SJCRH30 (cell line): ENCODE measurements at places on chromosomes 3 and 15.

- no peak for DNase-seq
Measured at GRCh38 chr3:23913873-23914743, 2.7 kb downstream of the NKIRAS1 start.

- DNase-seq, result no peak
Measured at GRCh38 chr15:90883976-90884718, at the start of gene FES. FES (plus strand) TSS chr15:90884504; CDS start chr15:90885046, 542 bp downstream.

GRCh38 chr3:150605998-150606641, 3.0 kb downstream of the SELENOT start:
- DNase-seq, result no peak

GRCh38 chr3:30615615-30616346, 9.4 kb downstream of the TGFBR2 start:
- no peak for DNase-seq

DNA sequence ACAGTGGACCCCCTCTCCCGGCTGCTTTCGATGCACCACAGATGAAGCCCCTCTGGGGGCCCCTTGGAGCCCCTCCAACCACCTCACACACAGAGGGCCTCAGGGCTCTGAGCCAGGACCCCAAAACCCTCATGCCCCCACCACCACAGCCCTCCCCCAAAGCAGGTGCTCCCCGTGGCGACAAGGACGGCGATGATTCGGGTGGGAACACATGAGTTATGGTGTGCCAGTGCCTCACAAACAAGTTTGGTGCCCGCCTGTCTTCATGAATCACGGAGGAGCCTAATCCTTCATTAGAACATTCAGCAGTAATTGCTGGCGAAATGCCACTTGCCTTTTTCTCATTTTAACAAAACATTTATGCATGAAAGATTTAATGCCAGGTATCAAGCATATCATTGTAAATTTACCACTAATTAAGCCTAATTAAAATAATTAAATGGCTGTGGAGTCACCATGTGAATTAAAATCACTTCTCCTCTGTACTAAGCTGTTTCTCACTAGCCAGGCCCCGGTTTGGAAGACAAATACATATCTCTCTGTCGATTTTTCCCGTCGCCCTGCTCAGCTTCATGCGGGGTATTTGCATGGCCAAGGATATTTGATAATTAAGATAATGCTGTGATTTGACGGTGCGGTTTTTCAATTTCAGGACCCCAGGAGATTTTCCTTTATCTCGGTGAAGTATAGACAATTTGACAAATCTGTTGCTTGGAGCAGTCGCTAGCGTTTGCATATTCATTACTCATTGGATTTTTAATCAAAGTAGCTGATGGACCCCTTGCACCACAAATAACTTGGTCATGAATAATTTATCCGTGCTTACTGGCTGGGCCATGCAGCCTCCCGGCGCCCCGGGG, 157.0 kb downstream of the TLE3 start:
- no peak for DNase-seq

- DNase-seq, result no peak
Measured at GRCh38 chr15:67341539-67341938, 87.0 kb downstream of the IQCH start.

DNA sequence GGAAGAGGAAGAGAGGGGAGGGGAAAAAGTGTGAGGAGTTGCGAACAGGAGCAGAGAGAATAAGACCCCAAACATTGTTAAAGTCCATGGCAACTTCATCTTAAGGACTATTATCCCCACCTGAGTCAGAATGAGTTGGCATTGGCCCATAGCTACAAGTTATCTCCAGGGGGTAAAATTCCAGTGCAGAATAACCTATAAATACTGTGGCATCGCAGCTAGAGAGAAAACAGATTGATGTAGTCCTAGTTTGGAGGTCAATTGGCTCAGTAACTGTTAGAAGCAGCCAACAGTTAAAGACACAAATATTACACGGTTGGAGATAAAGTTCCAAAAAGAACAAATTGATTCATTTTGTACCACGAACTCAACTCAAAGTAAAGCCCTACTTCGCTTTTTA, 313.9 kb upstream of the CCDC54 start:
- DNase-seq, result no peak

DNA sequence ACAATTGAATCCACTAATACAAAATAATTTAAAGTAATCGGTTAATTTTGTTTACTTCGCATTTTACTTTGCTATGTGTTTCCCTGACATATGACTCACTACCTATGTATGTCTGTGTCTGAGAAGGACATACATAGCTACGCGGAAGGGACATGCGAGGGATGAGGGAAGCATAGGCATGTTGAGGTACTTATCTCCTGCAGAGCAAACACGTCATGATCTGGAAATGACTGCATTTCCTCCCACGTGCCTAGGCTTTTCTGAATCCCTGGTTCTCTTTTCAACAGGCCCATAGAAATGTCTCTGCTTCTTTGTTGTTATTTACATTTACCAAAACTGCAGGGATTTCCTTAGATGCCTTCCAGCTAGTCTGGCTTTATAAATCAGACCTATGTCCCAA, 27.5 kb downstream of the ALCAM start:
- DNase-seq, result no peak

GRCh38 chr3:122690096-122690495, 9.5 kb downstream of the PARP14 start:
- no peak for DNase-seq

DNA sequence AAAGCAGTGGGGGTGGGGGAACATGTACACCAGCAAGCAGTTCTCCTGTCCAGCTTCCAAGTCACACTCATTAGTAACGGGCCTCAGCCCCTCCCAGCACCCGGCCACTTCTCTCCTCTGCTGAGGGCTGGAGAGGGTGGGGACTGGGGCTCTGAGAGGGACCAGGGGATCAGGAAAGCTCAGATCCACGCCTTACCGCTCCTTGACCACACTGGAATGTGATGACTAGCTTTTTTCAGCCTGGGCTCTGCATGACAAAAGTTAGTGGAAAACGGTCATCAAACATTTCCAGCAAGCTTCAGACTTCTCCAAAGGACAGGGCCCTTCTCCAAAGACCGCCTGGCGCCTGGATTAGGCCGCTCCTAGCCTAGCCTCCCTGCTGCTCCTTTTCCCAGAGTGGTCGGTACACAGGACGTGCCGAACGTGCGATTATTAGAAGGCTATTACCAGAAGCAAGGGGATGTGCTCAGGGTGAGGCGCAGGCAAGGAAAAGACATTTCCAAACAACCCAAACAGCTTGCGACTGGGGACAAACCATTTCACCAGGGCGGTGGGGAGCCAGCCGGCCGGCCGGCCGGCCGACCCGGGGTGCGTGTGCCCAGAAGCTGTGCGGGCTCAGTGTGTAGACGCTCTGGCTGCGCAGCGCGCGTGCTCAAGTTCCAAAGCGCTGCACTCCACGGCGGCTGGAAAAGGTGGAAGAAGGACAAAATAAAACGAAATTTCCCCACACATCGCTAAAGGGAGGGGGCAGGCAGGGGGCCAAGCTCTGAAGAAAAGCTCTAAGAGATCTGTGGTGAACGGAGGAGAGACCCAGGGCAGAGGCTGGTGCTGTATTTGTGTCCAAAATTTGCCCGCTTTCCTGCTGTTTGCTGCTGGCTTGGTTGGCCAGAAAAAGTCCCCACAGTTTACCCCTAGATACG, 51.0 kb upstream of the SSR3 start:
- DNase-seq, result peak; percentile 54

DNA sequence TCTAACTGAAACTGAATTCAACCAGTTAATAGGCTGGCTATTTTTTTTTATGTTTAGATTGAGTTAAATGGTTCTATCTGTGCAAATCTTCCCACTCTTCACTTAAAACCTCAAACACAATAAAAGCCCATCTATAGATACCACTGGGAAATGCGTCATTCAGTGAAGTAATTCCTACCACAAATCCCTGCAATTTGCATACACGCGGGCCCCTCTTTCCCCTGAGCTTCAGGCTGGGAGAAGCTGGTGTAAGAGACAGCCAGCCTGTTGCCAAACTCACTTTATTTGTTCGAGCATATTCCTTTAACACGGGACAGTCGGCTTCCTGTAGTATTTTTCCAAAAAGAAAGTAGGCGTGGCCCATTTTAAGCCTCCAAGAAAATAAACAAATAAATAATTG, 26.0 kb upstream of the MCTP2 start:
- DNase-seq, result peak; percentile 57

- DNase-seq, result peak; percentile 61
Measured at GRCh38 chr3:37980462-37981347, 9.9 kb upstream of the VILL start.

DNA sequence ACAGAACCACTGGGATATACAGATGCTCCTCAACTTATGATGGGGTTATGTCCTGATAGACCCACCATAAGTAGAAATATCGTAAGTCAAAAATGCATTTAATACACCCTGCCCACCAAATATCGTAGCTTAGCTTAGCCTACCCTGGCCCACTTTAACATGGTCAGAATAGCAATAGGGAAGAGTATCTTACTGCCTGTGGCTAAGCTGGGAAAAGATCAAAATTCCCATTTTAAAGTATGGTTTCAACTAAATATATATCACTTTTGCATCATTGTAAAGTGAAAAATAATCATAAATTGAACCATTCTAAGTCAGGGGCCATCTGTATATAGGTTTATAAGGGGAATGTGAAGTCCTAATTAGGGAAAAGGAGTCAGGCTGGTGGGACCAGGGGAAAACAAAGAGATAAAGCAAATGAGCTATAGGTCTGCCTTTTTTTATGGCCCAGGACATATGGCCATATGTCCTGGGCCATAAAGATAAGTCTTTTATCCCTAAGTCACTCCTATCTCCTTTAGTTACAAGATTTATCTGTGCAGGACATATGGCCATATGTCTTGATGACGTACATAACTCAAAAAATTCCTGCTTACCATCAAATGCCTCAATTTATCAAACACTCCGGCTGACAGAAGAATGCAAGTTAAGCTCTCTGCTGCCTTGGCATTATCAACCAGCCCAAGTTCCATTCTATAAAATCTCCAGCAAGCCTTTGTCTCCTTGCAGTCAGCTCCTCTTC, 11.2 kb downstream of the RTP3 start:
- DNase-seq, result no peak

DNA sequence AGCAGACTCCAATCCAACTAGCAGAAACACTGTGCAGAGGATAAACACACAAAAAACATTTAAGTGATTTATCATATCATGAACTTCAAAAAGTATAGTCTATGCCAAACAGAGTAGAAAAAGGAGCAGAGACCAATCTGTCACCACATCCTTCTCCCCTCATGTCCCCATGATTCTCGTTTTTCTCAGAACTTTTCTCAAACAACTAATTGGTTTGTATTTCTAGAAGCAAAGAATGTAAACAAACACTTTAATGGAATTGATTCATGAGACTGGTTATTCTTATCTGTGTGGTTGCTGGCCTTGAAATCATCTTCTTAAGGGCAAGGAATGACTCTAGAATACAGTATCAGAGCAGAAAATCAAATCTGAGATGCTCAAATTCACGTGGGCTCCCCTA, 294.2 kb upstream of the THBS1 start:
- no peak for DNase-seq

GRCh38 chr3:139721370-139721769, 43.6 kb upstream of the NMNAT3 start:
- no peak for DNase-seq

DNA sequence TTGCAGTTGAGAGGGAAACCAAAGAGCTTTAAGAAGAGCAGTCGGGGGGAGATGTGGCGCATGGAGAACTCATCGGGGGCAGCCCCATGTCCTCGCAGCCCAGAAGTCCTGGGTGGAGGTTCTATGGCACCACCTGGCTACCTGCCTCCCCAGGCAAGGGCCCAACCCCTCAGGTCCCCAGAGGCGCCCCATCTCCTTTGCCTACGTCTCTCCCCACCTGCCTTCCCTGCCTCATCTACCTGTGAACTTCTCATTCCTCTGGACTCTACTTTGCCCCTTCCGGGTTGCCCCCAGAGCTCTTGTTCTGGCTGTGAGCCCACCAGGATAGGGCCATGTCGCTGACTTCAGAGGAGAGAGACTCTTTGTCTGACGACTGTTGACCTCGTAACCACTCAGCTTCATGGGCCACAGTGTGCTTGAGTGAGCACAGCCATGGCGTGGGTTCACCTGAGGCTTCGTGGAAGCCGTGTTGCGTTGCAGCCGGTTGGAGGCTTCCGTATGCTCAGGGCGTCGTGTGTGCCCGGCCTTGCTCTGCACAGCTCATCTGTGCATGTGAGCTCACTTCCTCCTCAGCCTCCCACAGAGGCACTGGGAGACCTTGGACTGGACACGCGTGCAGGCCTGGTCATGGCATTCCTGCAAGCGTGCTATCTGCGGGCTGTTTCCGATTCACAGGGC, 13.4 kb downstream of the APBA2 start:
- DNase-seq, result no peak

GRCh38 chr3:181561139-181562031, 150.3 kb upstream of the SOX2 start:
- DNase-seq, result no peak

GRCh38 chr3:115186351-115187148, 39.5 kb upstream of the ZBTB20 start:
- no peak for DNase-seq

DNA sequence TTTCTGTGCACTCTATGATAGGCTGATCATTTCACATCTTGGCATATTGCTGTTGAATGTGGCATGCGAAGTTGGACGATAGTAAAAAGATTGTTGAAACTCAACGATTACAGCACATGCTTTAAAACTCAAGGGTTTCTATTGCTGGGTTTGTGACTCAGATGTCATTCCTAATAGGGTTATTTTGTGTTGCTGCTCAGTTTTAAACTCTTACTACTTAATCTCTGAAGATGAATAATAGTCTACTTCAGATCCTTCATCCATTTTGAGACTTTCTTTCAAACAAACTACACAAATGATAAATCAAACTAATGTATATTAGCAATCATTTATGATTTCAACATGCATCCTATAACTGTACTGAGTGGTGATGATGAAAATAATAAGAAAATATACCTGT, 71.3 kb upstream of the MBNL1 start:
- DNase-seq, result no peak
